Camera-type eye (tissue), 1 donor: ENCODE measurements at places on chromosomes 1 and 21. TPM values are rescaled to one million over a fixed set of nuclear protein-coding genes. Genes with fewer than 3 reads are reported as not detected.

The RSPH1 gene
- total RNA-seq = 1.2 TPM

The TCP10L gene
- total RNA-seq = 5.5 TPM

The GPA33 gene
- not detected for total RNA-seq

The ADGRB2 gene
- 32.9 TPM for total RNA-seq

The GBP7 gene
- total RNA-seq = not detected

The IL20 gene
- not detected for total RNA-seq

The LCE2A gene
- not detected for total RNA-seq

The GNG12 gene
- 61.3 TPM for total RNA-seq
